Mammary epithelial cell (primary cell): ENCODE measurements at places on chromosomes 2 and 18.

DNA sequence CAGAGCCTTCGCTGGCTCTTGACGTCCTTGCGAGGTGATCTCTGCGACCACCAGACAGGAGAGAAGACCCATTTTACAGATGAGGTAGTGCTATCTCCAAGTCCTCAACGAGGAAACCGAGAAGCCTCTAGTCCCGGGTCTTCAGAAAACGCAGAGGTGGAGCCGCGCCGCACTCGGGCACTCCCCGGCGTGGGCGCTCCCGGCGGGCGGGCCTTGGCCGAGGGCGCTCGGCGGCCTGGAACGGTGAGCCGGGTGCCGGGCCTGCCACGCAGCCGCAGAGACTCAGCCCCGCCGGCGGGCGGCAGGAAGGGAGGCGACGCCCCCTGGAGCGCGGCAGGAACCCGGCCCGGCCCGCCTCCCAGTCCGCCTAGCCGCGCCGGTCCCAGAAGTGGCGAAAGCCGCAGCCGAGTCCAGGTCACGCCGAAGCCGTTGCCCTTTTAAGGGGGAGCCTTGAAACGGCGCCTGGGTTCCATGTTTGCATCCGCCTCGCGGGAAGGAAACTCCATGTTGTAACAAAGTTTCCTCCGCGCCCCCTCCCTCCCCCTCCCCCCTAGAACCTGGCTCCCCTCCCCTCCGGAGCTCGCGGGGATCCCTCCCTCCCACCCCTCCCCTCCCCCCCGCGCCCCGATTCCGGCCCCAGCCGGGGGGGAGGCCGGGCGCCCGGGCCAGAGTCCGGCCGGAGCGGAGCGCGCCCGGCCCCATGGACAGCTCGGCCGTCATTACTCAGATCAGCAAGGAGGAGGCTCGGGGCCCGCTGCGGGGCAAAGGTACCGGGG is at the start of gene CTDSP1:
TSS of gene CTDSP1 (plus strand) at position 478 of the 776 bp plus-strand sequence. CDS start at position 701, 223 bp downstream.
- peak; percentile 96 for DNase-seq

- DNase-seq = no peak
These were observed 73.5 kb upstream of the ASB18 start for GRCh38 chr2:236337465-236338325.

DNA sequence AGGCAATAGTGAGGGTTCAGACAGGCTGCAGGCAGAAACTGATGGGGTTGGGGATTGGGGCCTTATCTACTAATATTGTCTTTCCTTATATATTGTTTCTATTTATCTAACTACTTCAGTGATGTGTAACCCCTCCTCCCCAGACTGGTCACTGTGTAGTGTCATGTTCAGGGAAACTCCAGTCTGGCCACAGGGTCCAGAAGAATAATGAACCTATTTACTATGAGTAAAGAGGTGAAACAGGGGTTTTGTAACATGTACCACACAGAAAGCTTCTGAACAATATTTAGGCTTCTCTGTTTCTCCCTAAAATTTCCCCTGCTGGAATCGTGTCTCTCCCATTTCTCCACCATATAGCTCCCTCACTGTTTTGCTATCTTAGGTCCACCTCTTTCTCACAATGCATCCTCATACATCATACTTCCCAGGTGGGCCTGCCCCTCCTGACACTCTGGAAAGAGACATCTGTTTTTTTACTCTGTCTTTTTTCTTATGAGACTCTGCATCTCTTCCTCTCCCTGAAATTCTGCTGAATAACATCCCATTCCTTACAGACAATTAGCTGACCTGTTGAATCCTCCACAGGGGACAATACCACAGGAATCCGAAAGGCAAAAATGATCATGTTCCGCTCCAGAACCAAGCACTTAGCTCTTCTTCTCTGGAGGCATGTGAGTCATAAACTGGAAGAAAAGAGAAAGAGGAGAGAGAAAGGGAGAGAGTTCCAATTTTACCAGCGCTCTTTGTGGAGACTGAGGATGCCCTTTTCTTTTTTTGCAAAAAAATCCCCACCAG is 154.8 kb downstream of the ZEB2 start:
- peak; percentile 83 for DNase-seq

DNA sequence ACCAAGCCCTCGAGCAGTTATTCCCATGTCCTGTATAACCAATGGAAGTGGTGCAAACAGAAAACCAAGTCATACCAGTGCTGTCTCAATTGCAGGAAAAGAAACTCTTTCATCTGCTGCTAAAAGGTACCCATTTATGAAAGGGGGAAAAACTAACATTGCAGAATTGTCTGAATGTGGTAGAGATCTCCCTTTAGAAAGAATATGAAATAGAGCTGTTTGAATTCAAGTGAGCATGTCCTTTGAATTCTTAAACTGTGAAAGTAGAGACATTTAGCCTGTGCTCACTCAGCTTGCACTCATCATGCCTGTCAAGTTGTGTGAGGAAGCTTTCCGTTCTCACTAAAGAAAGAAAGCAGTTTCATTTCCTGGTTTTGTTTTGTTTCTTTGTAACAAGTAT is 87.4 kb downstream of the EML4 start:
- no peak for DNase-seq

- DNase-seq = no peak
These were observed 15.1 kb downstream of the LOXHD1 start for GRCh38 chr18:46641917-46642316.

DNA sequence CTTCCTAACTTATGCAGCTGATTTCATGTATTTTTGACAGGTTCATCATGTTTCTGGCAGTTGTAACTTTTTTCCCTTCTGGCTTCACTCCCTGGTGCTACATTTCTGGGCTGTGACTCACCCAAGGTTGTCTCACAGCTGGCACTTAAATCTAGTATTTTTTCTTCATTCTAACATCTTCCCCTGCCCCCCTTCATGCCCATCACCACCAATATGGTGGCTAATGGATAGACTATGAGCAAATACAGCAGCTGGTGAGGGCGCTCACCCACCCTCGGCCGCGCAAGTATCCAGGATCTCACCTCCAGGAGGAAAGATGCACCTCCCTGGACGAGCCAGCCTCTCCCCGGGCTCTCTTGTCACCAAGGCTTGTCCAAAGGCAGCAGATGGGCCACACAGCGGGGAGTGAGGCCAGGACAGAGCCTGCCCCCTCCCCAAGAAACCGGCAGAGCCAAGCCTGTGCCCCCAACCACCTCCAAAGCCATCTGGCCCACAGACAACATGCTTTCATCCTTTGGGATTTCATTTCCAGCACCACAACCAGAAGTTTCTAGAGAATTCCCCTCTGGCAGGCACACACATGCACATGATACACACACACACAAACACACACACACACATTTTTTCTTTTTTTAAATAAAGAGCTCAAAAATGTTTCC is 39.1 kb downstream of the ATOH8 start:
- peak; percentile 38 for DNase-seq

GRCh38 chr2:130810490-130810889 is 26.2 kb upstream of the ARHGEF4 start:
- DNase-seq = no peak

- DNase-seq = peak; percentile 8
These were observed 17.2 kb upstream of the KLHL29 start for GRCh38 chr2:23367760-23368159.

DNA sequence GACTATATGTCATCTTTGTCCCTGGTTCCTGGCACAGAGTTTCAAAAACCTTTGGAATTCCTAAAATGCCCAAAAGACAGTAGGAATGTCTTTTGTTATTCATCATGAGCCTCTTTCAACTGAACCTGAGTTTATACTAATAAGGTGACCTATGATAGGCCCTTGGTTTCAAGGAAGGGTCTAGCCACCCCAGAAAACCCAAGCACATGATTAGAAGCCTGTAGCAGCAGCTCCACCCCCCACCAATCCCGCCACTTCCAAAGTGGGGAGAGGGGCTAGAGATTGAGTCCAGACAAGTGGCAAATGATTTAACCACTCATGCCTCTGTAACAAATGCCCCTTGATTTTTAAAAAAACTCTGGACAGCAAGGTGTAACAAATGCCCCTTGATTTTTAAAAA is 56.8 kb downstream of the ADD2 start:
- no peak for DNase-seq

GRCh38 chr18:13026583-13027270 is 35.6 kb downstream of the CEP192 start:
- peak; percentile 48 for DNase-seq

- no peak for DNase-seq
These were observed 80.1 kb downstream of the MBP start for GRCh38 chr18:77052297-77052982.

GRCh38 chr18:59063912-59064311 is 75.8 kb upstream of the SEC11C start:
- no peak for DNase-seq

- DNase-seq = peak; percentile 26
These were observed 90.5 kb upstream of the TACR1 start for GRCh38 chr2:75289771-75290170.

DNA sequence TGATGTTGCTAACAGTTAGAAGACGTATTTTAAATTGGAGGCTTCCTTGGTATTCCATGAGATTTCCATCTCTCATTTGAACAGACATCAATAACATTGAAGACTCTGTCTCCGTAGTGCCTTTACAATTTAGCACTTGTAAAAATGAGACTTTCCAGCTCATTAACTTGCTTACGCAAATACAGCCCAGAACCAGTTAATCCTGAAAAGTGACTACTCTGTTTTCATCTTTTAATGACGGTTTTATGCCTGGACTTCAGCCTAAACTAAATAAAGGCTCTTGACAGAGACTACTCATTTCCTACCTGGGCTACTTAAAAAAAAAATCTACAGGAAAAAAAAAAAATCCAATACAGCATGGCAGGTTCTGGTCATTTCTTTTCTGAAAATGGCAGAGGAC is 148.6 kb downstream of the LRATD1 start:
- DNase-seq = no peak

DNA sequence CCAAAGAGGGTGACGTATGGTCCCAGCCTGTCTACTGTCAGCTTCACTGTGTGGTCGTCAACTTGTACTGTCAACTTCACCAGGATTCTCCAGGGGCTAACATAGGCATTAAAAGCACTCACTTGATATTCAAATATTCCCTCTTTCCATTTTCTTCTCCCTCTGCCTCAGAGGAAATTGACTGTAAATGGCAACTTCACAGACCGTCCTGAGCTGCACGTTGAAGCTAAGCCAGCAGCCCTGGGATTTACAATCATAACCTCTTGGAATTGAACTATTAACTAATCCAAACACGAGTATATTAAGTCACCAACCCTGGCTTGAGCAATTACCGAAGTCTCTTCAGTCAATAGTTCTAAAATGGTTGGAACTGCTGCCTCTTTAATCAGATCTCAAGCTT is 38.5 kb downstream of the SLC4A3 start:
- no peak for DNase-seq

DNA sequence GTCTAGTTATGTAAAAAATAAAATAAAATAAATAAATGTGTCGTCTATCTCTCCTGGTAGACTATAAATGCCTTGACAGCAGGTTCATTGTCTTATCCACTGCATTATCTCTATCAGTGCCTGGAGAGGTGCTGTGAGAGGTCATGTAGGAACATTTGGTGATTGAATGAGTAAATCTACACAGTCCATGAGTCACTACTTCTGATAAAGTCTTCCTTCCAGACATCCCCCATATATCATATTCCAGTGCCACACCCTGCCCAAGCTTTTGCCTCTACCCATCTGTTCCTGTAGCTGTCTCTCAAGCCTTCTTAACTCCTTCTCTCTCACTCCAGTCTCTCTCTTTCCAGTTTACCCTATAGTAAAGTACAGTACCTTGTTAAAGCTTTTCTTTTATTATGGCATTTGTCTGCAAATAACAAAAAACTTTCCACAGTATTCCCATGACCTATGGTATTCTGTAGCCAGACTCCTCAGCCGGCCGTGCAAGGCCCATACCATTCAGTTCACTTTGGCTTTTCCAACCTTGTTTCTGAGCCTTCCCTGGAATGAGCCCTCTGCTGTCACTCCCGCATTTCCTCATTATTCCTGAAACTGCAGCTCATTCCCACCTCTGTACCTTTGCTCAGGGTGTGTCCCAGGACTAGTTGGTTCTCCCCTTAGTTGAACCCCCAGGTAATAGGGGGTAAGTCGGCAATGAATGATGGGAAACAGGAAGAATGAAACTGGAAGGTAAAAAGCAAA is 37.5 kb downstream of the ANXA4 start:
- DNase-seq = peak; percentile 64

GRCh38 chr2:169819106-169819505 is 5.6 kb downstream of the METTL5 start:
- peak; percentile 36 for DNase-seq

DNA sequence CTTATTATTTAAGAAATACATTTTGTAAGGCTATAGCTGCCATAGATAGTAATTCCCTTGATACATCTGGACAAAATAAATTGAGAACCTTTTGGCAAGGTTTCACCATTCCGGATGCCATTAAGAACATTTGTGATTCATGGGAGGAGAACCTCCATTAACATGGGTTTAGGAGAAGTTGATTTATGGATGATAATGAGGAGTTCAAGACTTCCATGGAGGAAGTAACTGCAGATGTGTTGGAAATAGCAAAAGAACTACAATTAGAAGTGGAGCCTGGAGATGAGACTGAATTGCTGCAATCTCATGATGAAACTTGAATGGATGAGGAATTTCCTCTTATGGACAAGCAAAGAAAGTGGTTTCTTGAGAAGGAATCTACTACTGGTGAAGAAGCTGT is 17.3 kb downstream of the PHLPP1 start:
- DNase-seq = no peak

DNA sequence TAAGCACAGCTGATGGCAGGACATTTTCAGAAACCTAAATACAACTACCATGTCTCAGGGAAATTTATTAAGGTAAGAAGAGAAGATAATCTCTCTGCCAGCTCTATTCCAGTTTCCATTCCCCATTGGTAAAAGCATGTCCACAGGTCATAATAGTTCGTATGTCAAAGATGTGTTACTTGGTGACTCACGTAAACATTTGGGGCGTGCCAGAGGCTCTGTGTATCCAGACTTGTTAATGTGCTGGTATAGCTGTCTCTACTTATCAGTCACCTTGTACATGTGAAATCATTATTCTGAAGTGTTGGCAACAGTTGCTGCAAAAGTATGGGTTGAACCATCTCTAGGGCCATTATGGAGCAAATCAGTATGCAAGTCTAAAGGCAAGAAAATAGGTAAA is 1345.1 kb downstream of the SUCLG1 start:
- no peak for DNase-seq

GRCh38 chr2:74222300-74222650 is 23.9 kb downstream of the MTHFD2 start:
- DNase-seq = no peak

- DNase-seq = peak; percentile 95
These were observed 73.0 kb upstream of the TMEM17 start for GRCh38 chr2:62578803-62579640.

- DNase-seq = no peak
These were observed 32.2 kb upstream of the RBM44 start for GRCh38 chr2:237766340-237766739.

- peak; percentile 16 for DNase-seq
These were observed 95.4 kb downstream of the HNMT start for GRCh38 chr2:138059487-138060300.

- no peak for DNase-seq
These were observed 20.8 kb downstream of the DPP4 start for GRCh38 chr2:162053066-162053807.
